Activated B cell treated with CpG ODN at 0.5 μM for 24 hours (primary cell): ENCODE measurements at places on chromosomes 4 and X.

DNA sequence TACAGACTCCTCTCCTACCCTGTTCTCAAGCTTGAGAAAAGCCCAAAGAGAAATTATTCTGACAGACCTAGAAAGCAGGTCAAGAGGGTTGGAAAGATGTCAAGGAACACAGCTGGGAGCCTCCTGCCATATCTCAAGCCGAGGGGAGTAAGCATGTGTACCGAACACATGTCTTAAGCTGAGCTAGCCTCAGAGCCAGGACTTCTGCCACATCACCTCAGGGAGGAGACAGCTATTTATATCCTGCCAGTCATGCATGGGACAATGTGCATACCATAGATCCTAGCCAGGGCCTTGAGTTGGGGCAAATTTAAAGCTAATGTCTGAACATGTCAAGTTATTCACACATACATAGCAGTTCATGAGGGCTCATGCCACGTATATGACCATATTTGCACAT is 11.8 kb downstream of the TMEM31 start:
- DNase-seq, result no peak

GRCh38 chr4:63937961-63938360 is 471.3 kb downstream of the TECRL start:
- no peak for DNase-seq

GRCh38 chr4:74188912-74189311 is 31.0 kb downstream of the MTHFD2L start:
- DNase-seq, result no peak

GRCh38 chrX:149510386-149510785 is 5.3 kb upstream of the IDS start:
- no peak for DNase-seq

- no peak for DNase-seq
Measured at GRCh38 chrX:45200741-45201234, at the start of gene DIPK2B. TSS of gene DIPK2B (minus strand) at chrX:45200876. CDS start at chrX:45200826, 50 bp downstream.

GRCh38 chr4:174972911-174973310 is 54.8 kb downstream of the ADAM29 start:
- no peak for DNase-seq

GRCh38 chr4:182880387-182881356 is 36.5 kb downstream of the DCTD start:
- no peak for DNase-seq

DNA sequence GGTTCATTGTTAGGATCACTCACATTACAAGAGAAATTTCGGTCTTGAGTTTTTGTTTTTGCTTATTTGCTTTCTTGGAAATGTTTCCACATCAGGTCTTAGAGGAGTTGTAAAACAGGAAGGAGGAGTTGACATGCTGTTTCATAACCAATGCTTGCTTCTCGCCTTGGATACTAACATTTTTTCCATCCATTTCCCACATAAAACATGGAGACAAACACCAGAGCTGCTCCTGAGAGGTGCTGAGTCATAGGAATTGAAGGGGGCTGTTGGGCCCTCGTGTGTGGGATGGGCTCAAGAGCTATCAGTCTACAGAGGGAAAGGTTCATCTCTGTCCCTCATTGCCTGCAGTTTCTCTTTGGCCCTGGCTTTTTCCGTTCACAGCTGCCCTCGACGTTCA is 29.9 kb downstream of the TBL1X start:
- DNase-seq, result no peak

- DNase-seq, result no peak
Measured at GRCh38 chrX:153486171-153486570, 8.6 kb upstream of the BGN start.

- DNase-seq, result no peak
Measured at GRCh38 chrX:41029332-41029731, 55.9 kb upstream of the USP9X start.

GRCh38 chr4:181976764-181977163 is 266.4 kb upstream of the TENM3 start:
- no peak for DNase-seq

- peak; percentile 25 for DNase-seq
Measured at GRCh38 chrX:1591863-1592469, 562 bp downstream of the AKAP17A start.

GRCh38 chr4:113187358-113187757 is 137.9 kb downstream of the ANK2 start:
- no peak for DNase-seq

DNA sequence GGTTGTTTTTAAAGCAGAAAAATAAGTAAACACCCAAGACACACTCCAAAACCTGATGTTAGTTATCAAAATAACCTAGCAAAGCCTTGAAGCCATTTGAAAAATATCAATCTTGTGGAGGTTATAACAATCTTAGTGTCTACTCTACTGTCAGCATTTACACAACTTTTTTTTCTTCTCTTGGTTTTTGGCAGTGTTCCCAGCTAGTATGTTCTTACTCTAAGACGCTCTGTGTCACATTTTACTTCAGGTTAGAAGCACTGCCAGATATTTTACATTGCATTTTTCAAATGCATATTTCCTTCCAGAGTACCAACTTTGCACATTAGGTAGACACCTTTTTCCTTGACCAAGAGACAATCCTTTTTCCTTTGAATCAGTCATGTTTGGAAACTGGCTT is 114.0 kb upstream of the INPP4B start:
- DNase-seq, result no peak

DNA sequence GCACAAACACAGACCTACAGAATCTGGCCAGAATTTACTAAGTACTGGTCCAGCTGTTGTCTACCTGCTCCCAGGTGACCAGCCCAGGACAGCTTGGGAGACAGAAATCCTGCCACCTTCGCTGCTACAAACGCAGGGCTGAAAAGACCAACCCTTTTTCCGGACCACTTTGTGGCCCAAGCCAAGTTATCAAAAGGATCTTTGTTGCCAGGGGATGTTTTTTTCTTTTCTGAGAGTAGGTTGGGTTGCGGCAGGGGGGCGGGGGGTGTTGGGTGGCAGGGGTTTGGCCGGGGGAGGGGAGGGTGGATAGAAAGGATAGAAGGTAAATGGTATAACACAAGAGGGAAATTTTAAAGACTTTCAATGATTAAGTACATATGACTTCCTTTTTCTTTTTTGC is 63.4 kb downstream of the STOX2 start:
- no peak for DNase-seq

GRCh38 chrX:22196149-22196548 is 76.6 kb upstream of the CBLL2 start:
- no peak for DNase-seq

- DNase-seq, result no peak
Measured at GRCh38 chrX:136999024-136999423, 34.8 kb downstream of the GPR101 start.

- DNase-seq, result no peak
Measured at GRCh38 chrX:23779025-23779424, 3.9 kb upstream of the SAT1 start.
